Left ventricle myocardium inferior (tissue), 1 donor: ENCODE measurements at places on chromosomes 1 and 21.

- DNase-seq: no peak
Observed at GRCh38 chr1:59071289-59071688, 225.6 kb upstream of the FGGY start.

- no peak for DNase-seq
Observed at GRCh38 chr1:6599141-6599975, 3.3 kb downstream of the KLHL21 start.

DNA sequence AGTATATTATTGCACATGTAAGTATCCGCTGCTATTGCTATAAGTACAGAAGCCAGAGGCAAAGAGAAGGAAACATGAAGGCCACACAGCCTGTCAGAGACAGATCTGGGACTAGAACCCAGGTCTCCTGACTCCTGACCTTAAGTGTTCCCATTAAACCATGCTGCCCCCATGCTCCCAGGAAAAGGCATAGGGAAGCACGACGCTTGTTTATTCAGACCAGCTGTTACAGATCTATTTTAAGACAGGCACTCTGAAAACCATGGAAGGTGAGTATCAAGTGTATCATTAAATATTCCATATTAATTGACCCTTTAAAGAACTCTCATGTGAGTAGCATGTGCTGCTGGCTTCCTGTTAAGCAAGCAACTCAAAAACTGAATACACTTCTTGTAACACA, 11.4 kb downstream of the VAV3 start:
- no peak for DNase-seq

GRCh38 chr1:33443080-33443704, 12.3 kb upstream of the PHC2 start:
- no peak for DNase-seq

- DNase-seq: peak; percentile 61
Observed at GRCh38 chr1:47986761-47987200, 10.4 kb downstream of the TRABD2B start.

DNA sequence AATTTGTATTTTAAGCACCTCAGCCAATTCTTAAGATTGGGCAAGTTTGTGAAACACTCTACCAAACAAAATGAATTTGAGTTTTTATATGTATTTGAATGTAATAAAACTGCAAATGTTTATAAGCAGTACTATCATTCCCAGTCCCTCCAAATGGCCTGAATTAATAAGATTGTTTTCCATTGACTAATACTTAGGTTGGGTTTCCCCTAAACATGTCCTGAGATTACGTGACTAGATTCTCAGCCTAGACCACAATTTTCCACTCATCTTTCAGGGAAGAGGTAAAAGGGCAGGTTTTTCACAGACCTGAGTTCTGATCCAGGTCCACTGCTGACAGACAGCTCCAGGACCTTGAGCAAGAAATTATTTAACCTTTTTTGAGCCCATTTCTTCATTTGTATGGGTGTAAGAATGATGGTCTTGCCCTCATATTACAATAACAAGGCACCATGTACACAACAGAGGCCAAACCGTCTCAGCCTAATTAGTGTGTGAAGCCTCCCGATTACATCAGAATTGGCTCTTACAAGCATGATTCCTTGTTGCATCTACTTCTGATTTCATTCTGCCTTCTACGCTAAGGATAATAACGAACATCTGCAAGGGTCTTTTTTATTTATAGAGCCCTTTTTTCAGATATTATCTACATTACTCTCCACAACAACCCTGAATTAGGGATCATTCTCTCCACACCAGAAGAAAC, 51.2 kb downstream of the BEND5 start:
- DNase-seq: no peak

GRCh38 chr1:94061513-94062443, 59.2 kb downstream of the ABCA4 start:
- peak; percentile 56 for DNase-seq

DNA sequence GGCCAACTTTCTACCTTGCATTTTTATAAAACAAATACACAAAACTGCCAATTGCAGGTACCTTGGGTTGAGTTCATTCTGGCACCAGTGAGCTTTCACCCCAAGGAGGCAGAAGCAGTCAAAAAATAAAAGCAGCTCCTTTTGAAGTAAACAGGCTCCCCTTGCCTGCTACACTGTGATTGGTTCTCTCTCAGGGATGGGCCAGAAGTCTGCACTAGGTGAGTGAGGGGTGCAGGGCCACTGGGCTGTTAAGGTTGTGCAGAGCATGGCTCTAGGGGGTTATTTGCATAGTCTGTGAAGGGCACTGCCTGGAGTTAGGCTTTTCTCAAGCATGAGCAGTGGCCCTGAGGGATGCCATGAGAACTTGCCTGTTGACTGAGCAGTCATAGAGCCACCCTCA, 39.1 kb downstream of the AKNAD1 start:
- DNase-seq: no peak

GRCh38 chr1:34213956-34214355, 37.2 kb downstream of the C1orf94 start:
- no peak for DNase-seq

DNA sequence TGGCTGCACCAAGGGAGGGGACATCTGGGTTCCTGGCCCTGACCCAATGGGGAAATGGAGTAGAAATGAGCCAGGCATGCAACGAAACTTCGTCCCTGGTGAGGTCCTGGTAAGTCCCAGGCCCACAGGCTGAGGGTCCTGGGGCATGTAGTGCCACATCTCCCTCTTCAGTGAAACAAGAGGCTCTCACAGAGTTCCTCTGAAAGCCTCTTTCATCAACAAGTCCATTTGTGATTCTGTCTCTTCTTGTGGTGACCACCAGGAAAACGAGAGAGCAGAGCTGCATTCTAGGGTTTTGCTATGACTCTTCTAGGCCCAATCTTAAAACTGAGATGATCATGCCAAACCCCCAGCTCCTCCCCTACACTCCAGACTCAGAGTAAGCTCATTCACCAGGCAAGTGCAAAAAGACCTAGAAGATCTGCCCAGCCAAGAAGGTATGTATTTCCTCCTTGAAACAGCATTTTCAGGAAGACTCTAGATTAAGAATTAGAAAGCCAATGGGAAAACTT, 24.3 kb upstream of the RNF220 start:
- no peak for DNase-seq

DNA sequence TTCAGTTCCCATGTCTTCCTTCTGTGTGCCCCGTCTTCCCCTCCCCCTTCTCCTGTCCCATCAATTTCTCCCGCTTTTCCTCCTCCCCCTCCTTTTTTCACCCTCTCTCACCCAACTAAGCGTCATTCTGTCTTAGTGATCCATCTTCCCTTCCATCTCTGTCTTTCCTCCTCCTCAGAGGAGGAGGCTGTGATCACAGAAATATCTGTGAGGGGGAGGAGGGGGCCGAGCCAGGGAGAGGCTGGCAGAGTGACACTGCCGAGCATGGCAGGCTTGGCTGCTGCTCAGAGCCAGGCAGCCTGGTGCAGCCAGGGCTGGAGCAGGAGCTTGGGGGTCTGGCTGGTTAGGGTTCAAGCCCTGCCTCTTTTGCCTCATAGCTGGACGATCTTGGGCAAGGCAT, 7.6 kb downstream of the HTR6 start:
- no peak for DNase-seq

DNA sequence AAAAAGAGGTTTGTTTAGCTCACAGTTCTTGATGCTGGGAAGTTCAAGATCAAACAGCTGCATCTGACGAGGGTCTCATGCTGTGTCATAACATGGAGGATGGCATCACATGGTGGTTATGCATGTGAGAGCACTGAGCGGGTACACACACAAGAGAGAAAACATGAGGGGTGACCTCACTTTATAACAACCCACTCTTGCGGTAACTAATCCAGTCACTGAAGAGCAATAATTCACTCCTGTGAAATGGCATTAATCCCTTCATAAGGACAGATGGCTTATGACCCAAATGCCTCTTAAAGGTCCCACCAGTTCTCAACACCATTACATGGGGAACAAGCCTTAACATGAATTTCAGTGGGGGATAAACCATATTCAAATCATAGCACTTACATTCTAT, 23.2 kb upstream of the CHIT1 start:
- DNase-seq: no peak

DNA sequence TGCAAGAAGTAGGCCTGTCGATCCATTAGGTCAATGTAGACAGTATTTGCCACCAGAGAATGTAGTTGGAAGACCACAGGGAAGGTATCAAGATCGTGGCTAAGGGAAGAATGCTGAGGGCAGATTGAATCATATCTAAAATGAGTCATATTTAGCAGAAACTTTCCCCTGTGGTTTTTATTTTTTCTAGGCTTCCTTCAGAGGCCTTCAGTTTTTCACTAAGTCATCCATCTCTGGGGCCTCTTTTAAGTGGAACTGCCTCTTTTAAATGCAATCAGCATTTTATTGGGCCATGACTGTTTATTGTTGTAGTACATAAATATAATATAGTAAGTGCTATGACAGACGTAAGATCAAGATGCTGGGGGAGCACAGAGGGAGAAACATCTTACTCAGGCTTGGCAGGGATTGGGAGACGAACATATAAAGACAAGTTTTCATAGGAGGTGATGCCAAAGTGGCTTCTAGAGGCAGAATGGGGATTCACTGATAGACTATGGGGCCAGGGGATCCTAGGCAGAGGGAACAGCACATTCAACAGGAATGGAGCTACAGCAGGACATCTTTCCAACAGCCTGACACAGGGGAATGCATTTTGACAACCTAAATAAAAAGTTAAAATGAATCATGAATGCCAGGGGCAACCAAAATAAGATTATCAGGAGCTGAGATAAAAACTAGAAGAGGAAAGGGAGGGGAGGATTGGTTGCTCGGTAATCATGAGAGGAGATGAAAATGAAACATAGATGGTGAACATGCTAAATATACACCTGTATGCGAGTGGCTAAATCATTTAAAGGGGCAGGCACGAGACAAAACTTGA, 20.1 kb downstream of the UBE2U start:
- DNase-seq: no peak

GRCh38 chr1:227886503-227886961, 61.2 kb downstream of the WNT9A start:
- DNase-seq: no peak

GRCh38 chr1:156797212-156797871, 19.3 kb downstream of the SH2D2A start:
- no peak for DNase-seq

GRCh38 chr1:178660461-178660860, 64.6 kb upstream of the RALGPS2 start:
- no peak for DNase-seq

DNA sequence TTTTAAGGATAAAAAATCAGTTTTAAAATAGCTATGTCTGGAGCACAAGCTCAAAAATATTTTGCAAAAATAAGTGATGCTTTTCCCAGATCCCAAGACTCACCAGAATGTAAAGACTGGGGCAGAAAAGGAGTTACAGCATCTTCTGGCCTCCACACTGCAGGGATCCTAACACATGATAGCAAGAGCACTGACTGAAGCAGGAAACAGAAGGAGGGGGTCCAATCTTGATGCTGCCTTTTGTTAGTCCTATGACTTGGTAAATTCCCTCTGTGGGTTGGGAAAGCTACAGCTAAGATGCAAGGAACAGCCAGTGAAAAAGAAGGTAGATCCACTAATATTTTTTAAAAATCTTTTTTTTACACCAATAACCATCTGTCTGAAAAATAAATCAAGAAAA, 54.2 kb upstream of the TNR start:
- DNase-seq: no peak

GRCh38 chr1:100362821-100363466, 10.6 kb downstream of the CDC14A start:
- DNase-seq: no peak

GRCh38 chr1:116918714-116919357, 9.1 kb downstream of the PTGFRN start:
- DNase-seq: no peak

GRCh38 chr1:113858418-113858817, 13.1 kb downstream of the PTPN22 start:
- no peak for DNase-seq

DNA sequence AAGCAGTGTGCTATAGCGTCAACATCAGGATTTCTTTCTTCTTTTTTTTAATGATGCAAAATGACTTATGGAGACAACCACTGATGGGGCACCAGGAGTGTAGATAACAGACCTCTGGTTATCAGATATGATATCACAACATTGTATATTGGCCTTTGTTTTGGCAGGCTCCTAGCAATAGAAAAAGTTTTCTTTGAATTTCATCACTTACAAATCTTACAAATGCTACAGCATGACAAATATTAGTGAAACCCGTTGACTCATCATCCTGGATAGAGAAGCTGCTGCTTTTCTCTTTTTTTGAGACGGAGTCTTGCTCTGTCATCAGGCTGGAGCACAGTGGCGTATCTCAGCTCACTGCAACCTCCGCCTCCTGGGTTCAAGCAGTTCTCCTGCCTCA, 92.9 kb downstream of the LTN1 start:
- no peak for DNase-seq

DNA sequence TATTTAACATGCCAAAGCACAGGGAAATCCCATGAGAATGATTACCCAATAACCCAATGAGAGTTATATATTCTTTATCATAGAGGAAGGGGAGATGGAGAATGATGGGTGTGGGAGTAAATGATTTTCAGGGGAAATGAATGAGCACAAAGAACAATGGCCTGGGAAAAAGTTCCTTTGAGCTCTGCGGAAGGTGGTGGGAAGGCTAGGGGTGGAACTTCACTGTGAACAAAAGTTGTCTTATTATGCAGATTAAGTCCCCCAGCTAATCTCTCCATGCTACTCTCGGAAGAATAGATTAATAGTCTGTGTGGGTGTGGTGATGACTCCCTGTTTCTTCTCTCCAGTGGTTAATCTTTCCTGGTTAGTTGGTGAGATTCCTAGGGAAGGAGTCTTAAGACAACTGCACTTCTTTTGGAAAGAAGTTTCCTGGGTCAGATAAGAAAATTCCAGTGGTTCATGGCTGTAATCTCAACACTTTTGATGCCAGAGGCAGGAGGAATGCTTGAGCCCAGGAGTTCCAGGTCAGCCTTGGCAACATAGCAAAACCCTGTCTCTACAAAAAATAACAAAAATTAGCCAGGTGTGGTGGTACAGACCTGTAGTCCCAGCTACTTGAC, 71.6 kb downstream of the DNTTIP2 start:
- DNase-seq: no peak

DNA sequence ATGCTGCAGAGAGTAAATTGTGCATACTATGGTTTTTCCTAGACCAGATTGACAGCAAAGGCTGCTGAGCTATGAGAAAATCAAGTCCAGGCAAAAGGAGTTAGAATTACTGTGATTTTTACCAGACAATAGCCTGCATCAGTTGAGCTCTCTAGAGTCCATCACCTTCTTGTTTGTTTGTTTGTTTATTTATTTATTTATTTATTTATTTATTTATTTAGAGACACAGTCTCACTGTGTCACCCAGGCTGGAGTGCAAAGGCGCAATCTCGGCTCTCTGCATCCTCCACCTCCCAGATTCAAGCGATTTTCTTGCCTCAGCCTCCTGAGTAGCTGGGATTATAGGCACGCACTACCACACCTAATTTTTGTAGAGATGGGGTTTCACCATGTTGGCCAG, 24.2 kb upstream of the ABCB10 start:
- DNase-seq: no peak

- DNase-seq: no peak
Observed at GRCh38 chr1:192559115-192560006, 16.2 kb upstream of the RGS1 start.
